ENCODE measurements at places on chromosomes 13 and 19.

DNA sequence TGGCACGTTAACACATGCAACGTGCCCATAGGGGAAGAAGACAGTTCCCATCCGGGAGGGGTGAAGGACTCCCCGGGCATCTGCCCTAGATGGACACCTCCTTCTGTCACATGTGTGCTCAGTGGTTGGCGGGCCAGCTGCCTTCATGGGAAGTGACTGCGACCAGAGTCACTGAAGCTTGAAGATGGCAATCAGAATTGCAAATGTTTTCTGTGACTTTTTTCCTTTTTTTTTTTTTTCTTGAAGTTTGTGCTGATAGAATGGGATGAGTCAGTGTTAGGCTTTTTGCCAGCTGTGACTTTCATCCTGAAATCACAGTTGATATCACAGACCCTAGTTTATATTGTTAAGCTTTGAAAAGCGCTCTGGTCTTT lies 109.2 kb upstream of the MCF2L start:
- DNase-seq, result peak; percentile 15

DNA sequence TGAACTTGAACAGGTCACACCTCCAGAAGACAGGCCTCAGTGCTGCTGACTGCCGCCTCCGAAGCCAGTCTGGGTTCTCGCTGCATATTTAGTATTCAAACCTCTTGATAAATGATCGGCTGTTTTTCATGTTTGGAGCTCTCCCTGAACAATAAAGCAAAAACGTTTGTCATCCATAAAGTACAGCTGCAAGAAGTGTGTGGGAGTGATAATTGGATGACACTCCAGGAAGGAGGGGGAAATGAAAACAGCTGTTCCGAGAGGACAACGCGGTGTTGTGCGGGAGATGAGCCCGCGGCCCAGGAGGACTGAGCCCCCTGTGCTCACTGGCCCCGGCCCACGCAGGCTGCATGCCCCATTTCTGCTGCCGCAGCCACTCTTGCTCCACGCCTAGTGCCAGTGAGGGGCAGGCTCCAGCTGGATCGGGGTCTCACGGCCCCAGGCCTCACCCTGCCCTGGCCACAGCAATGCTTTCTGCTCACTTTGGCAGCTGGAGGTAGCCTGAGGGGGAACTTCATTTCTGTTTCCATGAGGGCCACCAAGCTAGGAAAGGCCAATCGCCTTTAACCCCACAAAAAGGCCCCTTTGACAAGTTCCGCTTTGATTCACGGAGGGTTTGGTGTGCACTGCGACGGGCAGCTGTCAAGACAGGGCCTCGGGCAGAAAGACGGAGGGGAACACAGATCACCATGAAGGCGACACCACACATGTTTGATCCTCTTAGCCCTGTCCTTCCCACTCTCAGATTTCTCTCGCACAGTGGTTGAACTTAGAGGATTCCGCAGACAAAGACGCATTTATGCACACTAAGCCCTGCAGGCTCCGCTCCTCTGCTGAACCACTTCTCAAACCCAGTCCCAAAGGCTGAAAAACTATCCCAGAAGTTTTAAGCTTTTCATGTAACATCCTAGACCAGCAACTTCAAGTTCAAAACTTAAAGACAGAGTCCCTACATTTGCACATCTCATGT lies 537.6 kb downstream of the EFNB2 start:
- no peak for DNase-seq

DNA sequence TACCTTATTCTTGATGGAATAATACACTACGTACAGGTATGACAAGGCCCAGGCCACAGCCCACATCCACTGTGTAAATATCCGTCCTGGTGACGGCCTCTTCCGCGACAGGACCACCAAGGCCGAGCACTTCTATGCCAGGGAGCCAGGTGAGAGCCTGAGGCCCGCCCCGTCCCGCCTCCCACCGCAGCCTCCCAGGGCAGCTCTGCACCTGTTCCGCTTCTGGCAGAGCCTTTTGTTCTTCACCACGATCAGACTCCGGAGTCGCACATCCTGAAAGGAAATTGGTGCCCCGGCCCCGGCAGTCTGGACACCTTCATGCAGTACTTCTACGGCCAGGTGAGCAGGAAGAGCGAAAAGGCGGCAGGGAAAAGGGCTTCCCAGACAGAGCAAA lies 10.6 kb upstream of the ZNF358 start:
- no peak for DNase-seq

- no peak for DNase-seq
These were observed 16.7 kb downstream of the TBC1D4 start for GRCh38 chr13:75465236-75465635.

GRCh38 chr19:29326351-29326750 lies 113.4 kb upstream of the UQCRFS1 start:
- no peak for DNase-seq

DNA sequence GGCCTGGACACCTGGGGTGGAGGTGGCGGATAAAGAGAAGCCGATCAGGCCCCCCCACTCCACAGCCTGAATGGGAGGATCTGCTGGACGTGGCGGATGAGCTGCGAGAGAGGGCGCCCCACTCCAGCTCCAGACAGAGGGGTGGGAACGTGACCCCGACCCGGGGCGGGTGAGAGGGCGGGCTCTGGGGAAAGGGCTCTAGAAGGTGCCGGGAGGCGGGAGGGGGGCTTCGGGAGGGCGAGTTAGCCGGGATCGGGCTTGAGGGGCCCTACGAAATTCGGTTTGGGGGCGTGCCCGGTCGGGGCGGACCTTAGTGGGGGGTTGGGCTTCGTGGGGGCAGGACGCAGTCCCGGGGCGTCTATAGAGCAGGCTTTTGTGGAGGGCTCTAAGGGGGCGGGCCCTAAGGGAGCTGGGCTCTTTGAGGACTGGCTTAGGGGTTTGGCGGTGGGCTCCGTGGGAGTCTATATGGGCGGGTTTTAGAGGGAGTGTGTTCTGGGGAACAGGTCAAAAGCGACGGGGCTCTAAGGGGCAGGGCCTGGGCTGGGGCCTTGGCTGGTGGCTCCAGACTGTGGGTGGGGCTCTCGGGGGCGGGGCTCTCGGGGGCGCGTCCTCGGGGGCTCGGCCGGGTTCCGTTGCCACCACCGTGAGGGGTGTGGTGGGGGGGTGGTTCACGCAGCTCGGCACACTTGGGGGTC lies 4.1 kb upstream of the NANOS3 start:
- no peak for DNase-seq

- no peak for DNase-seq
These were observed 1.1 kb downstream of the EML2 start for GRCh38 chr19:45637890-45638667.

Measured in stimulated activated naive B cell treated with anti-CD40 and anti-IgM and Interleukin-4, amounts not matched to agents 10 μg/mL and 1 μg/mL and 100 μg/mL, for 72 hours (primary cell).